ENCODE measurements at places on chromosomes 16 and 17. TPM values are rescaled to one million over a fixed set of nuclear protein-coding genes. Genes with fewer than 3 reads are reported as not detected.

- DNase-seq = no peak
Observed at GRCh38 chr16:31215287-31216162, 1.4 kb downstream of the PYDC1 start.

GRCh38 chr17:9522074-9522473 lies 53.5 kb downstream of the STX8 start:
- no peak for DNase-seq

DNA sequence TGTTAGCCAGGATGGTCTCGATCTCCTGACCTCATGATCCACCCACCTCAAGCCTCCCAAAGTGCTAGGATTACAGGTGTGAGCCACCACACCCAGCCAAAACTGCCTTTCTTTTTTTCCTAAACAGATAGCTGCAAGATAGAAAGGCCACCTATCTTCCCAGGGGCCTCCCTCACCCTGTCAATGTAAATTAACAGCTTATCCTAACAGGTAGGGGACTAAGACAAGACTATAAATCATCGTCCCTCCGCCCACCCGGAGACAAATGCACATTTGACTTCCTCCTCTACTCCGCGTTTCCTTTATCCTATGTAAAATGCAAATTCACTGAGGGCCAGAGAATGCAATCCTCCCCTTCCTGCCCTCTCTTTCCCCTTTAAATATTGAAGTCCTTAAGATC lies 71.4 kb downstream of the MARF1 start:
- no peak for DNase-seq

DNA sequence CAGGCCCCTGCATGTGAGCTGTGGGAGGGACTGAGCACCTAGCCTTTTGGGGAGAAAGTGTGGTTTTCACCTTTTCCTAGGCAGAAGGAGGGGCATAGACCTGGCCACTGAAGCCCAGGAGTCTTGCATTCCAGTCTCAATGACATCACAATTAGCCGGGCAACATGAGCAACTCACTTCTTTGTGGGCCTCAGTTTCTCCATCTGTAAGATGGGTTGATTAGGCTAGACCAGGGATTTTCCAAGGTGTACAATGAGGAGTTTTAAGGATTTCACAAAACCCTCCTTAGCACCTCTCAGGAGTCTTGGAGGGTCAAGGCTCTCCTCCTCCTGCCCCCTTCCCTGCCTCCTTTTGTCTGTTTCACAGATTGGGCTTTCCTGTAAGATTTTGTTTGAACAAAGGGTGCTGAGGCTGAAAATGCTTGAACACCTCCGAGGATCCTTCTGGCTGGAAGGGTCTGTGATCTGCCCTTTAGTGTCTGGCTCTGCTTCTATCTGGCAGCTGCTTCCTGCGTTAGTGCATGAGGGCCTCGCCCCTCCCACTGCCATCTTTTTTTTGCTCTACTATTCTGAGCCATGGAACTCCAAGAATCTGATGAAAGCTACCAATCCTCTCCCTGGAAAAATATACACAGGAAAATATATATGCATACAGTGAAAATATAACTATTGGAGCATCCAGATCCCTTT lies 52.4 kb upstream of the ETV4 start:
- no peak for DNase-seq

DNA sequence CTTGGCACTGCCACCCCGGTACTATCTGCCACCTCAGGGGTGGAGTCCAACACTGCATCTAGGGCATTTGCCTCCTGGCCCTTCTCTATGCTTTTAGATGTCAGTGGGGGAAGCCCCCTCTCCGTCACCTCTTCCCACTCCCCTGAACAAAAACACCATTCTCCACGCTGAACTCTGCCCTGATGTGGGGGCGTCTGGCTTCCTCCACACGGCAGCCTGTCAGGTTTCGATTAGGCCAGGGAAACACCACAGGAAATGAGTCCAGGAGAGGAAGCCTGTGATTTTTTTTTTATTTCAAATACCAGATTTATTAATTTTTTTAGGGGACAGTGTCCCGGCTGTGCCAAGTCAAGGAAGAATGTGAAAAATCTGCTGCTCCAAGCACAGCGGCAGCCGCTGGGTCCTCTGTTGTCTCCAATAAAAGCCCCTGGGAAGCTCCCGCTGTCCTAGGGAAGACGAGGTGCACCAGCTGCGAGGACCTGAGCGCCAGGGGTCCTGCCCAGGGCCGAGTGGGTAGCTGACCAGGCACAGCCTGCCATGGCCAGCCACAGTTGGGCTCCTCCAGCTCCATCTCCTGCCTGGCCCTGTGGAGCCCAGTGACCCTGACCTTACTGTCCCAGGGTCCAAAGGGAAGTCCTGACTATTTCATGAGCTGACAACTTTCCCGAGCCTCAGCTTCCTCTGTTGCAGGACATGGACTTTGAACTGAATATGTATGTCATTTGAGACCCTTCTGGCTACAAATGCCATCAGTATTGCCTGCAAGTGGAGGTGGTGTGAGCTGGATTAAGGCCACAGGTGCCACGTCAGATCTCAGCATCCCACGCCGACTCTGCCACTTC lies 336.7 kb downstream of the FOXL1 start:
- DNase-seq = no peak

DNA sequence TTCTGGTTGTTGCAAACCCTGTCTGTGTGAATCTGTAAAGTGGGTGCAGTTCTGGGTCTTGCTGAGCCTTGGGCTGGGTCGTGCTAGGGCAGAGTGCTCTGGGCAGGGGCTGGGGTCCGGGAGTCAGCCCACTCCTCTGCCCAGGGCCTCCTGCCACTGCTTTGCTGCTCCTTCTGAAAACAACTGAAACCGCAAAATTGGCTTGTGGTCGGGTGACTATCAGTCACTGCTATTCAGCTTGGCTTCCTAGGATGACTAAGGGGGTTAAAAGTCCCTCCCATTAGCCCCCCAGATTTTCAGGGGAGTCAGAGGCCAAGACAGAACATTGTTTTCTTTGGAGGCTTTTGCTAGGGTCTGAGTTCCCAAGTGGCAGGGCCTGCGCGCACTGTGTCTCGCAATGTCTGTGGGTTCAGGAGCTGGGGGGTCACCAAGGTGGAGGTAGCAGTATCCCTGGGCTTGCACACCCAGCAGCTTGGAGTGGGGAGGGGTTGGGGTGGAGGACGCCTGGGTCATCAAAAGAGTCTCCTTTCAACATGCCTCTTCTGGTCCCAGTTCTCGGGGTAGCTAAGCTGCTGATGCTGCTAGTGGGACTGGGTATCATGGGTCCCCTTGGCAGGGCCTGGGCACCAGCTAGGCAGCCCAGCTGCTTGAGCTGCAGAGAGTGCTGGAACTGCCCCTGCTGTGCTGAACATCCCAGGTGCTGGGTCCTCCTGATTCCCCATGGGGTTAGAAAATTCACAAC lies 13.5 kb upstream of the TBX21 start:
- DNase-seq = no peak

DNA sequence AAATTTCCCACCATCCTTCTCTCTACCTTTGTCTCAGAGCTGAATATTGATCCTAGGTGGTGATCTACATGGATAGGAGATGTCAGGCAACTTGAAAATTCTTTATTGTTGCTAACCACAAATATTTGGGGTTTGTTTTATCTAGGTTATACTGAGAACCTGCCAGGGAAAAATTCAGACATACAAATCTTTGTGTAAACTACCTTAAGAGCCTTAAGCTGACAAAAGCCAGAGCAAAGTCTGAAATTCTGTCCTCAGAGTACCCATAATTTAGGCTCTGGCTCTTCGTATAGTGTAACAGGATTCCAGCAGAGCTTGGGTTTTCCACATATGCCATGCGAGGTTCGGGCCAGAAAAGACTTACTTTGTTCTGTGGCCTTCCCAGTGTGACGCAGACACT lies 406.7 kb upstream of the MAF start:
- DNase-seq = no peak

DNA sequence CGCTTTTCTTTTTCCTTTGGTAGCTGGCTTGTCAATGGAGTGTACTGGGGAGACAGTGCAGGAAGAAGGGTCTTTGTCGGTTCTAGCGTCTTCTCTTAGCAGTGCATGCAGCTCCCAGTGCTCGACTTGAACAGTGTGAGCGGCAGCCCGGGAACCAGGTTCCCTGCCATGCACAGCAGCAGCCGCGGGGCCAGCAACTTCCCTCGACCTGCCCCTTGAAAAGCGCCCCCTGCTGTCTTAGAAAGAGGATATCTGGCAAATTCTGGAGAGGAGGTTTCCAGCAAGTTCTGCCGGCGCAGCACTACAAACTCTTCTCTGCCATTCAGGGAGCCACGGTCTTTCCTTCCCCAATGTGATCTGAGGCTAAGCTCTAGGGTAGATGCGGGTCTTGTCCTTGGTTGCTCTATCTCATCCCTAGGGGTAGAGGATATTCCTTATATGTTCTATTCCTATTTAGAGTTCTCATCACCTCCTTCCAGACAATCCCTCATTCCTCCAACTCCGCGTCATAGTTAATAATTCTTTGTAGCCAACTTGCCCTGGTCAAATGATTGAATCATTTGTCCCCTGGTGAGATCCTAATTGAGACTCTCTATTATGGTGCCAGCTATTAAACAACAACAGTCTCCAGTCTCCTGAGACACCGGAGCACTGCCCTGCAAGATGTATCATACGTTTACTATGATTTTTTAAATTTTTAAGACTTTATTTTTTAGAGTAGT lies 451.3 kb downstream of the PMP22 start:
- no peak for DNase-seq

DNA sequence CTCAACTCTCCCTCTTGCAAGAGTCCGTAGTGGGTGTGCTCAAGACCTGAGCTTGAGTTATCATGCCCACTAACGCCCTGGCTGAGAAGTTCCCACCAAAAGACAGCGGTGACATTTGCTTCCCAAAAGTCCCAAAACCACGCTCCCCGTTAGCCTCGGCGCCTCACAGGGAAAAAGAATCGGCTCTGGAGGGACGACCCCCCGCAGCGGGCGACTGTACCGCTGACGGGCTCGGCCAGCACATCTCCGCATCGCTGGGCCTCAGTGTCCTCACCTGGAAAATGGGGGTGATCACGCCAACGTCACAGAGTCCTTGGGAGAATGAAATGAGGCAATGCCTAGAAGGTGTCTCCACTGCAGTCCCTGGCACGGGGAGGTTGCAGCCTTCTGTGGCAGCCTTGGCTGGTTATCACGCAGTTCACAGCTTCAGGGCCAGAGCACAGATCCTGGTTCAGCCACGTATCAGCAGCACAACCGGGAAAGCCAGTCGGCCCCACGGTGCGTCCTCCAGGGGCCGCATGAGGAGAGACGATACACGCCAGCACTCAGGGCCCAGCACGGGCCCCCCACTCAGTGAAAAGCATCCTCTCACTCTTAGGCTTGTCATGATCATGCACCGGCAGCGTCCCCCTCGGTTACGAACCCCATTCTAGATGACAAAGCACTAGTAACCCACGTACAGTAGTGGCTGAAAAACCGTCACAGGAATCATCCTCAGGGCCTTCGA lies 32.9 kb downstream of the NXN start:
- DNase-seq = no peak

GRCh38 chr17:10325031-10325695 lies 47.6 kb downstream of the MYH13 start:
- DNase-seq = no peak

GRCh38 chr16:82265809-82266208 lies 95.8 kb upstream of the MPHOSPH6 start:
- DNase-seq = no peak

DNA sequence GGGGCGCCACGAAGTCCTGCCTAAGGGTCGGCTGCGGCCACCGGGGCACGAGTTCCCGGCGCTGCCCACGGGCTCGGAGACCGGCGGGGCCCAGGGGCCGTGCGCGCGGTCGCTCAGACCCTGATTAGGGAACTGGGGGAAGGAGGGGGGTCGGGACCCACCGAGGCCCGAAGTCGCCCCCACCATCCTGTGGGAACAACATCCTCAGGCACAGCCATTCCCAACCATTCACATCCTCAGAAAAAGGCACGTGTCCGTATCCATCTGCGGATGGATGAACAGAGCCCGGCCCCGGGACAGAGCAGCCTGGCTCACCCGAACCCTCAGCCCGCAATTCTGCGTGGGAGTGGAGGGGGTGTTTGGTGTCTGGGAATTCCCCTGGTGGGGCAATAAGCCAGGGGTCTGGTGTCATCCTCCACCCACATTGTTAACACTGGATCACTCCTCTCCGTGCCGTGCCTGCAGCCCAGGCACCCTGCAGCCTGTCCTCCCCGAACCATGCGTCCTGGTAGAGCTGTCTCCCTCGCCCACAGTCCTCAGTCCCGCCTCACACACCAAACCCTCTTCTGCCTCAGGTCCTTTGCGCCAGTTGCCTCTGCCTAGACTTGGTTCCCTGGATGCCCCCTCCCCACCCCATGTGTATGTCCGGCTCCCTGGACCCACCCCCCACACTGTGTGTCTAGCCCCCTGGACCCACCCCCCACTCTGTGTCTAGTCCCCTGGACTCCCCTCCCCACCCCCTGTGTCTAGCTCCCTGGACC lies 789 bp upstream of the CCDC57 start:
- DNase-seq = peak; percentile 67

DNA sequence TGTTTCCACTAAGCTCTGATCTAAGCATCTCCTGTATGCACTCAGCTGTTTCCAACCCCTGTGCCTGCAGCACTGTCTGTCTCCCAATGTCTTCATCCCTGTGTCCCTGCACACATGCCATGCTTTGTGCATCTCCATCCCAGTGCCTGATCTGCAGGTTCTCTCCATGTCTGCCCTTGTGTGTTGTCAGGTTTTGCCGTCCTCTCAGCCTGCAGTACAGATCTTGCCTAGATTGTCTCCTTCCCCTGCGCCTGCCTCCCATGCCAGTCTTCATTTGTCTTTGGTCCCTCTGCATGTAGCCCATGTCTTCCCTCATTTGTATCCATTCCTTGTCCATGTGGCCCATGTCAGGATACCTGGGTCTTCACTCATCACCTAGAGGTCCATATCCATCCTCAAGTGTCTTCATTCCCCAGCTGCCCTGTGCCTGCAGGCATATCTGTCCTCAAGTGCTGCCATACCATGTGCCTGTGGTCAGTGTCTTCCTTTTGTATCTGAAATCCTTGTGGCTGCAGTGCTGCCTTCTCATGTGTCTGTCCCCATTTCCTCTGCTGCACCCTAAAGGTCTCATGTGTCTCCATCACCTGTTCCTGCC lies 71.5 kb downstream of the TNFRSF13B start:
- no peak for DNase-seq

GRCh38 chr16:67305216-67306071 lies 21.1 kb downstream of the KCTD19 start:
- no peak for DNase-seq

- DNase-seq = no peak
Observed at GRCh38 chr17:79913451-79913850, 74.2 kb upstream of the CBX4 start.

GRCh38 chr17:1617620-1618174 lies 10.9 kb downstream of the SLC43A2 start:
- no peak for DNase-seq

GCGR gene
- total RNA-seq = 0.13 TPM

KRTAP1-5 gene
- total RNA-seq = not detected

DNAI2 gene
- 1.8 TPM for total RNA-seq

COIL gene
- total RNA-seq = 14.7 TPM

BBS2 gene
- total RNA-seq = 63.1 TPM

ARL5C gene
- total RNA-seq = not detected

AP2B1 gene
- 157 TPM for total RNA-seq

EVI2B gene
- 107 TPM for total RNA-seq

TMEM256 gene
- 46.9 TPM for total RNA-seq

C16orf95 gene
- total RNA-seq = 0.98 TPM
